Natural killer cell treated with Interleukin-12 subunit alpha and Interleukin-12 subunit beta and Interleukin-15 and Interleukin-18, amount 100 ng/mL, for 72 hours (primary cell): ENCODE measurements at places on chromosomes 7 and 10. TPM values are rescaled to one million over a fixed set of nuclear protein-coding genes. Genes with fewer than 3 reads are reported as not detected.

- H3K36me3 ChIP-seq: no peaks in the 10 kb centered on the region
- no peak overlapping the region for H3K27ac ChIP-seq
- H3K27me3 ChIP-seq: no peaks in the 10 kb centered on the region
- no peak for DNase-seq
- peaks cover 10% of the 10 kb centered on the region for H3K4me1 ChIP-seq
Measured at GRCh38 chr10:60816628-60817397, 38.5 kb downstream of the CDK1 start.

DNA sequence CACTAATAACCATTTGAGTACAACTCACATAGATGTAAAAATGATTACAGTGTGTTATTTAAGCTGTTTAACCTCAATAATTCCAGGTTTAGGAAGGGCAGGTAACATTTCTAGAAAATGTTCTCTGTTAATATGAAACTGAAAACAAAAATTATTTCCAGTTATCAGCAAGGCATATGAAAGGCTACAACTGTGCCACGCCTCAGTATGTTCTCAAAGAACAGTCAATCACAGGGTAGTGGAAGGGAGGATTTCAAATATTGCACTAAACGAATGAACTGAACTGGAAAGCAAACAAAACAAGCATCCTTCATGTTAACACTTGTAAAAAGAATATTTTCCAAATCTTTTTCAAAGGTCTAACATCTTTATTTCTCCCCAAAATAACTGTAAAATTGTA, 31.3 kb downstream of the ARHGAP19 start:
- H3K27ac ChIP-seq: no peak overlapping the region
- no peaks in the 10 kb centered on the region for H3K4me1 ChIP-seq
- H3K4me3 ChIP-seq: no peak overlapping the region

GRCh38 chr7:84247591-84247990, 53.0 kb upstream of the SEMA3A start:
- H3K4me1 ChIP-seq: no peaks in the 10 kb centered on the region
- H3K27me3 ChIP-seq: no peaks in the 10 kb centered on the region
- H3K4me3 ChIP-seq: no peak overlapping the region
- H3K36me3 ChIP-seq: peaks cover 8% of the 10 kb centered on the region
- H3K27ac ChIP-seq: no peak overlapping the region

DNA sequence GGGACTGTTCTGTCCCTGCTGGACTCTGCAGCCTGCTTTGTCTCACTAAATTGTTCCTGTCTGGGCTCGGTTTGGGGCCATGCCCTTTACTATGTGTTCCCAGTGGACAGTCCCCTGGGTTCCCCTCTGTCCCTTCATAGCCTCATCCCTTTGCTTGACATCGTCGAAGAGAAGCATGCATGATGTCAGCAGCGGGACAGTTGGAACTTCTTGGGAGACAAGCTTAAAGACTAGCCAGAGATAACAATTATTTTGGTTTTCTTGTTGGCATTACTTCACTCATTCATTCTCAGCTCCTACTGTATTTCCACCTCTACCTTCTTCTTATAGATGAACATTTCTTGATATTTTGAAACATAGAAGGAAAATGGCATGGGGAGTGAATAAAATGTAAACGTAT, 2.7 kb downstream of the EPHB6 start:
- no peaks in the 10 kb centered on the region for H3K36me3 ChIP-seq
- peaks cover 5% of the 10 kb centered on the region for H3K4me1 ChIP-seq
- H3K27me3 ChIP-seq: no peaks in the 10 kb centered on the region
- no peak overlapping the region for H3K27ac ChIP-seq
- no peak overlapping the region for H3K4me3 ChIP-seq

GRCh38 chr10:815338-816090, 116.0 kb downstream of the LARP4B start:
- H3K36me3 ChIP-seq: peaks cover 20% of the 10 kb centered on the region
- no peak overlapping the region for H3K27ac ChIP-seq
- no peaks in the 10 kb centered on the region for H3K27me3 ChIP-seq
- no peak overlapping the region for H3K4me3 ChIP-seq
- peaks cover 7% of the 10 kb centered on the region for H3K4me1 ChIP-seq

The TAS2R3 gene
- 0.78 TPM for total RNA-seq

The SUPV3L1 gene
- total RNA-seq: 41.1 TPM
